ENCODE measurements at places on chromosomes 1 and 21.

- DNase-seq: no peak
Measured at GRCh38 chr1:185463011-185463410, 146.0 kb upstream of the IVNS1ABP start.

DNA sequence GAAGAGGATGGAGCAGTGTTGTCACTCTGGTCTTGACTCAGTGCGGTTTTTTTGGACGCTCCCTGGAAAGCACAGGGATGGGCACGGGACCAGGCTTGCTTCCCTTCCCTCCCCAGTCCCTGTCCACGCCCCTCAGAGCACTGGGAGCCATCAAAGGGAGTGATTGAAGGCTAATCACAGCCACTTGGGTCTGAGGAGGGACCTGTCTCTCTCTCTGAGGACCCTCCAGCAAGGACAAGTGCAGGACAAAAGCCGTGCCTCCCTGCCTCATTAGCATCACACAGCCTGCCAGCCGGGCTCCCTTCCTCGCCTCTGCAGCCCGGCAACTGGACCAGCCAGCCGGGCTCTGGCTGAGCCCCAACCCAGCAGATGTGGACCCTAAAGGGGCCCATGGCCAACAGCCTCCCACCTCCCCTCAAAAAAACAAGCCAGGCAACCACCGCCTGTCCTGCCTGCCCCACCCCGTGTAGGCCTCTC is 18.6 kb upstream of the PDZK1IP1 start:
- DNase-seq: no peak

DNA sequence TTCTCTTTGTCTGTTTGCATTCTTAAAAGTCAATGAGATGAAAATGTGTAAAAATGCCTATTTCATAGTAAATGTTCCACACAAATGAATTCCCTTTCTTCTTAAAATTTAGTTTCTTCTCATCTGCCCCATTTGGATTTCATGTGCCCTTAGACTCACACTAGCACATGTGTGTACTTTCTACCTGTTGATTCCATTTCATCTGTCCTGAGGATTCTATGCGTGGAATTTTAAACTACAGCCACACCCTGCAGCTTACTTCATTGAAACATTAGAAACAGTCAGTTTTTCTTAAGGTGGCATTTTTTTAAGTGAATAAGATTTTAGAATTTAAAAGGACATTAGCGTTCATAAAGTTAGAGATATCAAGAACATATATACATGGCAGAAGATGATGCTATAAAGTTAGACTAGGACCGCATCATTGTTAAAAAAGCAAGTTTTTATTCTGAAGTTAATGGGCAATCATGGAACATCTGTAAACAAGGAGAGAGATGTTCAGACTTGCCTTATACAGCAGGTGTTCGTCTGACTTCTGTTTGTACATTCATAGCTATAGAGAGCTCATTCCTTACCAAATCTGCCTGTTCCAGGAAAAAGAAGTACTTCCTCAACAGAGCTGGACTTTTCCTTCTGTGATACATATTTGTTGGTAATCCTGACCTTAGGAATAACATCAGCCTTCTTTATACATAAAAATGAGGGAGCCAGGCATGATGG is 3.9 kb upstream of the TUT4 start:
- no peak for DNase-seq

GRCh38 chr1:14626869-14627607 is 28.6 kb downstream of the KAZN start:
- DNase-seq: no peak

DNA sequence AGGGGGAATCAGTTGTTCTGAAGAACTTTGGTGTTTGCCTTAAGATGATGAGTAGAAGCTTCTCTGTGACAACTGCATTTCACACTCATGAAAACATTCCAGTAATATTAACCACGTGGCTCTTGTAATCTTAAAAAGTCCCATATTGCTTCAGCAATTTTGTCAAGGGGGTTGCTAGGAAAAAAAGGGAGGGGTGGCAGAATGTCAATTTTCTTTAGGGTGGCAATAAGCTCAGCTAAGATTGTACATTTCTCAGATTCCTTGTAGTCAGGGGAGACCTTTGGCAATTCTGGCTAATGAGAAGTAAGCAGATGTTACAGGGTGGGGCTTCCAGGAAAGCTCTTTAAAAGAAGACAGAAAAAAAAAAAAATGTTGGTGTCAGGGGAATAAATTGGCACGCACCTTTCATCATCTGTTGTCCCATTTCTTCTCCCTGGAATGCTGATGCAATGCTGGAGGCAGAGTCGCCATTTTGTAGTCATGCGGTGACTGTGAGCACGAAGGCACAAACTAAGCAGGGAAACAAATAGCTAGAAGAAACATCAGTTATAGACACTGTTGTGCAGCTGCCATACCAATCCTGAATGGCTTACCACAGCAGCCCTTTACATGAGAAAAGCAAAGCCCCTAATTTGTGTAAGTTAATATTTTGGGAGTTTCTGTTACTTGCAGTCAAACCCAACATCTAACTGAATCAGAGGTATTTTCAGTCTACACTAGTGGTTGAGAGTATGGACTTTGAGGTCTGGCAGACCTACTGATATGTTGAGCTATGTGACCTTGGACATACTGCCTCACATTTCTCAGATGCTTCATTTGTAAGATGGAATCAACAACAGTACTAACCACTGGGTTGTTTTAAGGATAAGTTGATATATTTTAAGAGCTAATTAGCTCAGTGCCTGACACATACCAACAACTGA is 56.1 kb upstream of the MRPS6 start:
- DNase-seq: no peak

GRCh38 chr1:16925635-16926490 is 4.1 kb downstream of the CROCC start:
- no peak for DNase-seq

DNA sequence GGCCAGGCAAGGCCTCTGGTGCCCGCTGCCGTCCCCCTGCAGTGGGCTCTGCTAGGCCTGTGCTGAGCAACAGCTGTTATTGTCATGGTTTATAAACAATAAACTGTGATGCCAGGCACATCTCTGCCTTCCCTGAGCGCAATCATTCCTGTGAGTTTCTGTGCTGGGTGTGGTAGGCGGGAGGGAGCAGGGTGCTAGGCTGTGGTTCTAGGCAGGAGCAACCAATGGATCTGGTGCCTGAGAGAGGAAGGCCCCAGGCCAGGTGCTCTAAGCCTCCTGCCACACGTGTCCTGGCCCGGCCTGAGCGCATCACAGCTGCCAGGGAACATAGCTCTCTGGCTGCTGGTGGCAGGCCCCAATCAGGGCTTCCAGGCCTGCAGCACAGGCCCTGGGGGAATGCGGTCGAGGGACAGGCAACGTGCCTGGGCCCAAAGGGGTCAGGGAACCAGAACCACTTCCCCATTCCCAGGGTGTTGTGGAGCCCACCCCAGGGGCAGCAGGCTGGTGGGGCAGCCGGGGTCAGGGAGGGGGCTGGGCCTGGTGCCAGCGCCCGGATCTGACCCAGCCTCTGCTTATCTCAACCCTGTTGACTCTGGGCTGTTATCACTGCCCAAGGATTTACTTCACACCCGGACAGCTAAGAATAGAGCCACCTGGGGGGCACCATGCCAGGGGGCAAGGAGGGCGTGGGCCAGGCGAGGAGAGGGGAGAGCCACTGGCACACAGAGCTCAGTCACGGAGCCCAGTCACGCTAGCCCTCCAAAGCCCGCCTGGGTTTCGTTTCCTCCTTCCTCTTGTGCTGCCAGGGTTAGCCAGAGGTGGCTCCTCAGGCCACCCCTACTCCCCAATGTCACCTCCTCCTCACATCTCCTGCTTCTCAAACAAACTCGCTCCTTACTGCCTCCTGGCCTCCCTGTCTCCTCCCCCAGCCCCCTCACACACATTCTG is 11.5 kb downstream of the TRIM46 start:
- no peak for DNase-seq

DNA sequence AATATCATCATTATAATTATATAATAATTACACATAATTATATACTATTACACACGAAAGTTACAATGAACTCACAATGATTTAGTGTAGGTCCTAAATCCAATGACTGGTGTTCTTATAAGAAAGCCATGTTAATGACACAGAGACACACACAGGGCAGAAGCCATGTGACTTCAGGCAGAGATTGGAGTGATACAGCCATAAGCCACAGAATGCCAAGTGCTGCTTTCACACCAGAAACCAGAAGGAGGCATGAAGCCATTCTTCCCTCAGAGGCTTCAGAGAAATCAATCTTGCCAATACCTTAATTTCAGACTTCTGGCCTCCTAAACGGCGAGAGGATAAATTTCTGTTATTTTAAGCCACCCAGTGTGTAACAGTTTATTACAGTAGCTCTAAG is 147.4 kb upstream of the KRTAP19-8 start:
- no peak for DNase-seq

- DNase-seq: no peak
Measured at GRCh38 chr1:158434741-158435140, 8.7 kb upstream of the OR10K2 start.

- DNase-seq: no peak
Measured at GRCh38 chr1:29120947-29121485, 2.7 kb downstream of the TMEM200B start.

GRCh38 chr1:41478118-41478748 is 6.2 kb downstream of the EDN2 start:
- DNase-seq: no peak

DNA sequence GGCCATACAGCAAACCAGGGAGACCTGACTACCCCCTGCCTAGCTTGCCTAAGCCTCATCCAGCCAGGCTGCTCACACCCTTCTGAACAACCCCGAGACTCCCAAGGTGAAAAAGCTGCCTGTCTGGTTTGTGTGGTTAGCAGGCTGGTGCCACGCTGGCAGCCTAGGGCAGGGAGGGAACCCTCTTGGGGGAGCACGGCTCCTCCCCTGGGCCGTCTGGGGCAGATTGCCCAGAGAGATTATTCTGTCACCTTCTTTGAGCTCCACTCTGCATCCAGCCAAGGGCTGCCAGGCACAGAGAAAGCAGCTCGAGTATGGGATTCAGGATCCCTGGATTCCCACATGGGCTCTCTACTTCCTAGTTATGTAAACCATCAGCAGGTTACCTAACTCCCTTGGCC is 27.5 kb upstream of the TCEA3 start:
- DNase-seq: no peak

GRCh38 chr1:38724160-38725131 is 135.1 kb downstream of the RRAGC start:
- DNase-seq: no peak

- DNase-seq: no peak
Measured at GRCh38 chr1:152228831-152229230, 4.8 kb upstream of the HRNR start.

GRCh38 chr1:37999430-38000232 is 5.7 kb downstream of the FHL3 start:
- no peak for DNase-seq

DNA sequence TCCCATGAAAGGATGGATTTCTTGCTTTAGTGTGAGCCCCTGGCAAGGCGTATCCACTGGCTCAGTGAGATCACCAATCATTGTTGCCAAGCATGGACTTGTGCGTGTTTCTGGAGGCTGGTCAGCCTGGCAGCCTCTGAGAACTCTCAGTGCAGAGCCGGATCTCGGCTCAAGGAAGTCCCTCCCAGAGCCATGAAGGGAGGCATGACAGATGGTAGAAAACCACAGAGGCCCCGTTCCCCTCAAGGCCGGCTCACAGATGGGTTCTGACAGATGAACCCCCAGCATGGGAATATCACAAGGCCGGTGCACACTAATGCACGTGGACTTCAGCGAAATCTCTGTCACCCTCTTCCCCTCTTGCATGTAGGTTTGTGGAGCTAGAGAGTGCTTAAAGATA is 290.5 kb downstream of the AJAP1 start:
- no peak for DNase-seq

- no peak for DNase-seq
Measured at GRCh38 chr1:228318823-228319241, 87.8 kb downstream of the TRIM11 start.

- DNase-seq: no peak
Measured at GRCh38 chr1:157135646-157136045, 2.5 kb downstream of the ETV3 start.

DNA sequence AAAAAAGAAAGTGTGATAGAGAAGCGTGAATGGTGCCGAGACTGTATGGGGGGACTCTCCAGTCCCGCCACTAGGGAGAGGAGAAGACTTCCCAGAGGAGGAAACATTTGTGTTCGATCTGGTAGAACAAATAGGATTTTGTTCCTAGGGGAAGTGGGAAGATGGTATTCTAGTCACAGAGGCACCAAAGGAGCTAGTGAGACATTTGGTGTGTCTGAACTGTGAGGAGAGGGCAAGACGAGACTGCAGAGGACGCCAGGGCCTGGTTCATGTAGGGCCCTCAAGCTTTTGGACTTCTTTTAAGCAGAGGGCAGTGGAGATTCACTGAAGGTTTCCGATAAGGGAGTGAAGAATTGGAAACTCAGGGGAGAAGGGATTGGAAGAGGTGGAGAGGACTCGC is 2.9 kb downstream of the BTBD19 start:
- no peak for DNase-seq

GRCh38 chr1:3356827-3357460 is 97.5 kb upstream of the ARHGEF16 start:
- no peak for DNase-seq

DNA sequence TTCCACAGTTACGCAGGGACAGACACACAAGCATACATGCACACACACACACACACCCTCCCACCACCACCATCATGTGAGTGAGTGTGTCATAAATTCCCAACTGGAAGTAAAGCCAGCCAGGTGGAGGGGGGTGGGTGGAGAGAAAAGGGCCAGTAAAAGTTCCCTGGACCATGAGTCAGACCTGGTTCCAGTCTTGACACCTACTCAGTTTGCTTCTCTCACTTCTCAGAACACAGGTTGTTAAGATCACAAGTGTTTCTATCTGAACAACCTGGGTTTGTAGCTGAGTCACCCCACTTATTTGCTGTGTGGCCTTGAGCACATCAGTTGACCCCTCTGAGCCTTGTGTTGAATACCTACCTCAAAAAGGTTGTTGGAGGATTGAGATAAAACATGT is 9.6 kb downstream of the EPHA10 start:
- no peak for DNase-seq

- no peak for DNase-seq
Measured at GRCh38 chr21:45761704-45762103, 118.2 kb downstream of the PCBP3 start.

DNA sequence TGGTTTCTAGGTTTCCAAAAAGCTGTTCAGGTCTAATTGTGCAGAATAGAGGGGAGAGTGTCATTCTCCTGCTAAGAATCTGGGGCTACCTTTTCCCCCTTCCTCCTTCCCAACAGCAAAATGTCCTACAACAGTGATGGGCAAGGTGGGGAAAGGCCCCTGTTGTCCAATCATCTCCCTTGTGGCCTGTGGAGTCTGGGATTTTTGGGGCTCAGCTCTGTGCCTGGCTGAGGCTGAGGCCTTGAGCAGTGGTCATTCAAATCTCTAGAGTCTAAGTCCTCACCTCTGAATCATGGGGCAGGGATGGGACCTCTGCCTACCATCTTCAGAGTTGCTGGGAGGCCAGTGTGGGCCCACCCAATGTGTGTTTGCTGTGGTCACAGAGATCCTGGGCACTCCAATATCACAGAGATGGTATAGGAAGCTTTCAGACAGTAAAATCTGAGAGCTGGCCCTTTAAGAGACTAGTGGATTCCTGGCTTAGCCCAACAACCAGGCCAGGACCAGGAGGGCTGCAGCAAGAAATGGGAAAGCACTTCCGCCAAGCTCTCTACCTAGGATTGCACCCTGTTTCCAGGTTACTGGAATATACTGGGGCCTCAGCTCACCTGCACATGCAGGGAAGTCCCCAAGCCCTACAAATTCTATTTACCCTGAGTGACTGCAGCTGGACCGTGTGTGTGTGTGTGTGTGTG is 28.5 kb upstream of the TENT5C start:
- DNase-seq: no peak

- no peak for DNase-seq
Measured at GRCh38 chr1:83029050-83029449, 969.9 kb downstream of the TTLL7 start.

- no peak for DNase-seq
Measured at GRCh38 chr1:154843636-154844296, 26.3 kb downstream of the KCNN3 start.

GRCh38 chr1:156926175-156926574 is 5.7 kb downstream of the LRRC71 start:
- DNase-seq: no peak

Measured in esophagus muscularis mucosa (tissue), 4 donors.